ENCODE measurements at places on chromosomes 4 and X.

DNA sequence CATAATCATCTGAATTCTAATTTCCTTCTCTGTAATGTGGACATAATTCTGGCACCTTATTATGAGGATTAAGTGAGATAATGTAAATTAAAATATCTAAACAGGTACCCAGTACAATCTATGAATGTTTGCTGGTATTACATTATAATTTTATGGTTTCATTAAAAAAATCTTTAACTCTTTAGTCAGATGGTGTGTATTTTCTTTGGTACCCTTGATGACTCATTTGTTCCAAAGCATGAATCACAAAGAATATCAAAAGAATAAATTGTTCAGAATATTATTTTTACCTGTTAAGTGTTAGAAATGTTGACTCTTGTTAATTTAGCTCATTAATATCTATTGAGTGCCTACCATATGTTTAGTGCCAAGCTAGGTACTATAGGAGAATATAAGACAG is 74.3 kb downstream of the SNX25 start:
- no peak for DNase-seq

- no peak for DNase-seq
Observed at GRCh38 chr4:103934178-103934789, 214.5 kb upstream of the TACR3 start.

GRCh38 chr4:122658818-122659295 is 38.0 kb upstream of the IL21 start:
- DNase-seq: no peak

- no peak for DNase-seq
Observed at GRCh38 chr4:57492251-57492878, 382.2 kb upstream of the IGFBP7 start.

- no peak for DNase-seq
Observed at GRCh38 chr4:124631760-124632159, 80.8 kb downstream of the ANKRD50 start.

- no peak for DNase-seq
Observed at GRCh38 chrX:113793563-113793962, 790.3 kb upstream of the HTR2C start.

DNA sequence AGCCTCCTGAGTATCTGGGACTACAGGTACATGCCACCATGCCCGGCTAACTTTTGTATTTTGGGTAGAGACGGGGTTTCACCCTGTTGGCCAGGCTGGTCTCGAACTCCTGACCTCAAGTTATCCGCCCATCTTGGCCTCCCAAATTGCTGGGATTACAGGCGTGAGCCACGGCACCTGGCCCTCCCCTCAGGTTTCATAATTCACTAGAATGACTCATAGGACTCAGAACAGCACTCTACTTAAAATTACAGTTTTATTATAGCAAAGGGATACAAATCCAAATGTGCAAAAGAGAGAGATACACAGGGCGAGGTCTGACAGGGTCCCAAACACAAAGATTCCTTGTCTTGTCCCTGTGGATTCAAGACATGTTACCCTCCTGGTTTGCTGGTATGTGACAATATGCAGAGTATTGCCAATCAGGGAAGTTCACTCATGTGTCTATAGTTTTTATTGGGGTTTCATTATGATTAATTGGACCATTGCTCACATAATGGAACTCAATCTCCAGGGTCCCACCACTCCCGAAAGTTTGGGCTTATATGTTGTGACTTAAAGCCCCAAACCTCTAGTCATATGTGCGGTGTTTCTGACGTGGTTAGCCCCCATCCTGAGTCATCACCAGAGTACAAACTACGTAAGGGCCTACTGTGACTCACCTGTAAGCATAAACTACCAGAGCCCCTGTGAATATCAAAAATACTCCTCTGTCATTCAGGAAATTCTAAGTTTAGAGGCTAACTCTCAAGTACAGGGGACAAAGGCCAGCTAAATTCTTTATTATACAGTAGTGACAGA is 5.2 kb downstream of the YIPF6 start:
- no peak for DNase-seq

- no peak for DNase-seq
Observed at GRCh38 chr4:171390626-171391025, 422.6 kb upstream of the GALNTL6 start.

DNA sequence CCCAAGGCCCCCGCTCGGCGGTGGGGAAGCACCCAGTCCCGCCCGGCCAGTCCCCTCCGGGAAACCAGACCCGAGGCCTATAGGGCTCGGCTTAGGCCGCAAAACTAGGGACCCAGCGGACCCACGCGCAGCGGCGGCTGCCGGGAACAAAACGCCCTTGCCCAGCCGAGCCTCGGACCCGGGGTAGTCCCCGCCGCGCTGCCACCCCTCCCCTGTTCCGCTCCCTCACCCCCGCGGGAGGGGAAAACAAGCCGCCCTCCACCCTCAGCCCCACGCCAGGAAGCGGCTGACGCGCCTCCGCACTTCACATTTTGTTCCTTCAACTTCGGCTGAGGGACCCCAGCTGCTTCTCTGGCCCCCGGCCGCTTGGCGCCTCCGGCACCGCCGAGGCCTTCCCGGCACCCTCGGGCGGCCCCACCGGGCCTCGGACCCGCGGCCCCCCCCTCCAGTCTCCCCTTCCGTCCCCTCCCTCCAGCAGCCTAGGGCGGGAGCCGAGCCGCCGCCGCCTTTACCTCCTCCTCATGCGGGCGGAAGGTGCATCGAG is 694 bp downstream of the PDS5A start:
- DNase-seq: no peak

- DNase-seq: no peak
Observed at GRCh38 chr4:33606951-33607350, 2637.4 kb downstream of the ARAP2 start.

GRCh38 chr4:151555151-151555945 is 146.4 kb downstream of the FHIP1A start:
- no peak for DNase-seq

- DNase-seq: no peak
Observed at GRCh38 chr4:56227301-56227835, 159.9 kb downstream of the AASDH start.

- no peak for DNase-seq
Observed at GRCh38 chr4:7201420-7202305, 9.3 kb downstream of the SORCS2 start.

- DNase-seq: no peak
Observed at GRCh38 chr4:53813998-53814397, 222.7 kb upstream of the LNX1 start.

- DNase-seq: no peak
Observed at GRCh38 chr4:168498251-168498650, 1.4 kb downstream of the PALLD start.

GRCh38 chr4:8346838-8347605 is 77.5 kb downstream of the HTRA3 start:
- no peak for DNase-seq

DNA sequence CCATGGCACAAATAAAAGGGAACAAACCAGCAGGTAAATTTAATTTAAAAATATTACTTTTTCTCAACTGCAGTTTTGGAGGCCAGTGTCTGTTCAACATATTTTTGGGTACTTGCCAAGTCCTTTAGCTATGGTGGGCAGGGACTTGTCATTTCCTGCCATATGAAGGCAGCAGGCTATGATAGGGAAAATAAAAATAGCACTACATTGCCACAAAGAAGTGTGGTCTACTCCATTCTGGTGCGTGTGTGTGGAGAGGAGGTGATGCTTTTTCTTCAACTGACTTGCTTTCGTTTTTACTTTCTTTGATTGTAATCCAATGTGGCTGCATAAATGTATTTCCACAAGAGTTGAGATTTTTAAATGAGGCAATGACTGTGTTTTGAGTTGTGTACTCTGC is 17.2 kb downstream of the GPR174 start:
- no peak for DNase-seq

GRCh38 chr4:17468619-17469221 is 43.2 kb downstream of the QDPR start:
- no peak for DNase-seq

DNA sequence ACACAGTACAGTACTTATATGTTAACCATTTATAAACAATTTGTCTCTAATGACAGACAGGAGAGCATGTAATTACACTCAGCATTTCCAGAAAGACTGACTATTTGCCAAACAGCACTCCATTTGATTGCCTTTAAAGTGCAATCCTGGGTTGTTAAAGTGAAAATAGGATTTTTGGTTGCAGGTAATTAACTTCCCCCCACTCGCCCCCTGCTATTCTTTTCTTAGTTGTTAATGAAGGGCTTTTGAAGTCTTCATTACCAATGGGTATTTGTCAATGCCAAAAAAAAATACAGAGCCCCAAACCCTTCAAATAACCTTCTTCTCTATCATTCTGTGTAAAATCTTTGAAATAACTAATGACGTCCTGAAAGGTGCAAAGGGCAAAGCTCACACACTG is 825.6 kb downstream of the STPG2 start:
- no peak for DNase-seq

DNA sequence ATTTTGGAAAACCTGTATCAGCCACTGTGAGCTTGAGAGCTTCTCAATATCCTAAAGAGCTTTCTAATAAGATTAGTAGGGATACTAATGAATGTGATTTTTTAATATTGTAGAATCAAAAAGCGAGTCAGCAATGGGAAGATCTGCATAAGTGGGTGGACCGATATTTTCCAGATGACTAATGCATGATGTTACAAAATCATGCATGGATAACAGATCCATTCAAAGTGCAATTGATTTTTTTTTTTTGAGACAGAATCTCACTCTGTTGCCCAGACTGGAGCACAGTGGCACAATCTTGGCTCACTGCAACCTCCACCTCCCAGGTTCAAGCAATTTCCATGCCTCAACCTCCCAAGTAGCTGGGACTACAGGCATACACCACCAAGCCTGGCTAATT is 7.3 kb upstream of the CLDN2 start:
- DNase-seq: no peak

DNA sequence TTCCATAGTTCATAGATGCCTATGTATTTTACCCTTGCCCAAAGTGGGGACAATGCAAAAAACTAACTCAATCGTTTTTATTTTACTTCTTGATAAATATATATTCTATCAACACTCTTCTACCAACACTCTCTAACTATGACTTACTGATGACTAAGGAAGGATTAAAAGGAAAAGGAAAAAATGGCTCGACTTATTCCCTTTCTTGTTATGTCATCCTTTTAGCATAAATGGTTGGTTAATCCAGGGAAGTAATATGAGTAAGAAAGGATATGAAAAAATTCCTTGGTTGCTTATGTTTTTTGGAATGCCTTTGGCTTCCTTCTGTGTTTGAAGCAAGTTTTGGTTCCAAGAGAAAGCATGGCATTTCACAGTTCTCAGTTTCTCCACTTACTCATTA is 1087.1 kb downstream of the C4orf33 start:
- no peak for DNase-seq

DNA sequence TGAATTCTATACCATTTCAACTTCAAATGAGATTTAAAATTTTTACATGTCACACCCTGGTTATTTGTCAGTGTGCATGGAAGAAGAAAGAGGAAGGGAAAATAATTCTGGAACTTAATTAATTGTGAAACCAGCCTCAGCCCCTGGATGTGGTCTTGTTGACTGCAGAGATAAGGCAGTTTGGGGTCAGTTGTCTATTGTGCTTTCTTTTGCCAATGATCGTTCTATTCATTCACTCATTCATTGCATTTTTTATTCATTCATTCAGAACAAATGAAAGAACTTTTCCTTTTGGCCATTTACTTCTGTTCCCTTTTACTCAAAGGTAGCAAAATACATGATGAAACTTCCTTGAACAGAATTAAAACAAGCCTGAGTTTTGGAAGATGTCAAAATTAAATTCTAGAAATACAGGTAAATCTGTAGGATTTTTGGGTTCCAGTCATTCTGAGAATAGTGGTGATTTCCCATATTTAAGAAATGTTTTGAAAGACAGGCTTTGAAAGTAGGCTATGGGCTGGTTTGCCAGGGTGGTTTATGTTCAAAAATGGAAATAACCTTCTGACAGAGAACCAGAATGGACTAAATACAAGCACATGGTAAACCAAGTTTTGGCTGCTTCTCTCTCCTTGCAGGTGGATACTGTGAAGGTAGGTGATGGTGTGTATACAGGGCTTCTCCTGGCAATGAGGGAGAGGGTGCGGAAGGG is 35.7 kb downstream of the PARM1 start:
- no peak for DNase-seq

DNA sequence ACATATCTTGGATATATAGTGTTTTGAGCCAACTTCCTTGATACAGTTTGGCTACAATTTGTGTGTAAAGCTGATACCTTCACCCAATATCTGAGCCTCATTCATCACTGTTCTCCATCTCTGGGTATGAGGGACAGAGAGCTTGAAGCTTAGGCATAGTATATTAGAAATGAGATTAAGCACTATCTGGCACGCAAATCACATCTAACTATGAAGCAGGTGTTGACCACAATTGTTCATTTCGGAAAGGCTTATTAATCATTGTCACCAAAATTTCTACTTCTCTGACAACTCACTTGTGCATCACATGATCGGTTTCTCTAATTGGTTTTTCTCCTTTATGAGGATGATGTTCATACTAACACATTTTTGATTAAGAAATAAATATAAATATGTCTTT is 2.1 kb upstream of the POF1B start:
- no peak for DNase-seq

- DNase-seq: no peak
Observed at GRCh38 chr4:5824635-5825034, 68.3 kb downstream of the CRMP1 start.

- DNase-seq: no peak
Observed at GRCh38 chr4:102817613-102818268, 9.6 kb downstream of the UBE2D3 start.

DNA sequence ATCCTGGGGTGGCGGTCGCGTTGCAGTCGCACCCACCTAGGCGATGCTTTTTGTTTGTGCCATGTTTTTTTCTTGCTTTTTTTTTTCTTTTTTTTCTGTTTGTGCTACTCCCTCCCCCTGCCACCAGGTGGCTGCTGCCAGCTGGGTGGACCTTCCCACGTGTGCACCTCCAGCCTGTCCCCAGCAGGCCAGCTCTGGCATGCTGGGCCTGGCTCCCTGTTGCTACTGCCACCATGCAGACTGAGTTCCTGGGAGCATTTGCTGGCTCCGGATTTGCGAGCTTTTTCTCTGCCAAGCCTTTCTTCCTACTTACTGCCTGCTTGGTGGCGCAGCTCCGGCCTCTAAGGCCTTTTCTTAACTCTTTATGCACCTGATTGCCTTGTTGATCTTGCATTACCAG is 161.2 kb upstream of the WDFY3 start:
- no peak for DNase-seq

DNA sequence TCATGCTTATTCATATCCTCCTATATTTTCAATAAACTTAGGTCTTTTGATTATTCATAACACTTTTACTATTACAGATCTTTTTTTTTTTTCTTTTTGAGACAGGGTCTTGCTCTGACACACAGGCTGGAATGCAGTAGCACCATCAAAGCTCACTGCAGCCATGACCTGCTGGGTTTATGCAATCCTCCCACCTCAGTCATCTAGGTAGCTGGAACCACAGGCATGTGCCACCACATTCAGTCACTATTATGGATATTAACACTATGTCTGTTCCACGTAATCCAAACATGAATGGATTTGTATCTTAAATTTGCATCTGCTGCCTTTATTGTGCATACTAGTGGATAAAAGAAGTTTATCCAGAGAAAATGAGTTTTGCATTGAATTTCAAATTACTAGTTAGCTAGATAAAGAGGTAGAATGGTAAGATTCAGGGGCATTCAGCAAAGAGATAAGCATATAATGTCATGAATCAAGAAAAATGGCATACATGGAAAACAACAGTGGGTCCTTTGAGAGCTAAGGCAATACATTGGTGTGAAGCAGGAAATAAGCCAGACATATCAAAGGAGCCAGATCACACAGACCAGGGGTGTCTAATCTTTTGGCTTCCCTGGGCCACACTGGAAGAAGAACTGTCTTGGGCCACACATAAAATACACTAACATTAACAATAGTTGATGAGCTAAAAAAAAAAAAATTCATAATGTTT is 13.9 kb downstream of the ANAPC10 start:
- DNase-seq: no peak

- no peak for DNase-seq
Observed at GRCh38 chr4:10151182-10151581, 34.6 kb upstream of the WDR1 start.
